ENCODE measurements at places on chromosomes 5 and 9.

DNA sequence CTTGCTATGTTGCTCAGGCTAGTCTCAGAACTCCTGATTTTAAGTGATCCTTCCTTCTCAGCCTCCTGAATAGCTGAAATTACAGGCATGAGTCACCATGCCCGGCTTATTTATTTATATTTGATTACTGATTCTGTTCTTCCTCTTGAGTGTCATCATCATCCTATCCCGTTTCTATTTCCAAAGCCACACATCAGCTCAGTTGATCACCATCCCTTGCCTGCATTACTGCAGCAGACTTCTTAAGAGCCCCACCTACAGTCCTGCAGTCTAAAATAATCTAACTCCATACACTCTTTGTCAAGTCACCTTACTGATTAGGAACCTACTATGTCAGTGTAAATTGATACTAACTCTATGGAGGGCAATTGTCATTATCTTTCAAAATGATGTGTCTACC, 138.9 kb upstream of the RAI14 start:
- no peak for DNase-seq

DNA sequence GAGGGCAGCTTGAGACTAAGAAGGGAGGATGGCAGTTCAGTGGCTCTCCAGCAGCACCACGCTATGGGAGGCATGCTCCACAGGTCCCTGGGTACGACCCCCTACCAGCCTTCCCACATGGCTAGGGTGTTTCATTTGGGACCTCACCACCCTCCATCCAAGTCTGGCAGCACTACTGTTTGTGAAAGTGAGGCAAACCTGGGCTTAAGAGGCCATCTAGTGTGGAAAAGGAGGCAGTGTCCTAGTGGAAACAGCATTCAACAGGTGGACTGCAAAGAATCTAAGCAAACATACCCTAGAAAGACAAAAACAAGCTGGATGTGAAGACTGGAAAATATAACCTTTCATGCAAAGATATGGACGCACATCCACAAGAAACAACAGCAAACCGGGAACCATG, 4.8 kb upstream of the C5orf47 start:
- no peak for DNase-seq

GRCh38 chr5:26492906-26493459, 545.4 kb downstream of the CDH9 start:
- no peak for DNase-seq

DNA sequence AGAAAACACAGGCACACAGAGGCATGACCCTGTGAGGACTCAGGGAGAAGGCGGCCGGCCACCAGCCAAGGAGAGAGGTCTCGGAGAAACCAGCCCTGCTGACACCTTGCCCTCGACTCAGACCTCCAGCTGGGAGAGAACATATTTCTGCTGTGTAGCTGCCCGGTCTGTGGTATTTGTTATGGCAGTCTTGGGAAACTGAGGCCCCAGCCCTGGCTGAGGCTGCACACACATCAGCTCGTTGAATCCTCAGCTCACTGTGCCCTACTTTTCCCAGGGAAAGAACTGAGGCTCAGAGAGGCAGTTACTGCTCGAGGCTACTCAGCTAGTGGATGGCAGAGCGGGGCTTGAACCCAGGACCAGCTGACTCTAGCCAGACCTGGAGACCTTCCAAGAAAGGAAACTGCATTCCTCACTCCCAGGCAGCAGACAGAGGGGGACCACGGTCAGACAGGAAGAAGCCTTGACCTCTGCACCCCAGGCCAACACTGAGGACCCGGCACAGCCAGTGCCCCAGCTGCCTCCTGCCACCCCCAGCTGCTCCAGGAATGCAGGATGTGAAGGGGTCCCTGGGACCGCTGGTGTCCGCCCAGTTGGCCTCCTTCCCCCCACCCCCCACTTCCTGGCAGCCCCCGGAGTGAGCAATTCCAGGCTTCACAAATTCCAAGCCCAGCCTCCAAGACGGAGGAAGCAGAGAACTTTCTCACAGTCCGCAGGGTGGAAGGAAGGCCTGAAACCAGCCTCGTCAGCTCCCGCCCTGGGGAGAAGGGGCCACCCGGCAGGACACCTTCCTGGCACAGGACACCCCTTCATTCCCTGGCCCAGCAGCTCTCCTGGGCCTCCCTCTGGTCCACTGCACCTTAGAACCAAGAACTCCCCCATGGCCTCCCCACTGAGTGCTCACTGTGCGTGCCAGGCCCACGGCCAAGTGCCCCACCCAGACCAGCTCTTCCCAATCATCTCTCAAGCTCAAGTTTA, 69.9 kb downstream of the LRSAM1 start:
- no peak for DNase-seq

DNA sequence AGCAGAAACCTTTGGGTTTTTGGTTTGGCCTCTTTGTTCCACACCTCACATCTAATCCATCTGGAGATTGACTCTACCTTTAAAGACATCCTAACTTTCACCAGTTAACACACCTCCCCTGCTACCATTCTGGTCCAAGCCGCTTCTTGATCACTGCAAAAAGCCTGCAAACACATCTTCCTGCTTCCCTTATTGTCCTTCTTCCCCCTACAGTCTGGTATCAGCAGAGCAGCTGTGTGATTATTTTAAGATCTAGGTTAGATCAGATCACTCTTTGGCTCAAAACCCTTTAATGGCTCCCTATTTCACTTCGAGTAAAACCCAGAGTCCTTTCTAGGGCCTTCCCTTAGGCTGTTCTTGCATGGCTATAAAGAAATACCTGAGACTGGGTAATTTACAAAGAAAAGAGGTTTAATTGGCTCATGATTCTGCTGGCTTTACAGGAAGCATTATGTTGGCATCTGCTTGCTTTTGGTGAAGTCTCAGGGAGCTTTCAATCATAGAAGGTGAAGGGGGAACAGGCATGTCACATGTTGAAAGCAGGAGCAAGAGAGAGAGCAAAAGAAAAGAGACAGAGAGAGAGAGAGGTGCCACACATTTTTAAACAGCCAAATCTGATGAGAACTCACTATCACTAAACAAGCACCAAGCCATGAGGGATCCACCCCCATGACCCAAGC, 1.5 kb upstream of the TEX10 start:
- no peak for DNase-seq

DNA sequence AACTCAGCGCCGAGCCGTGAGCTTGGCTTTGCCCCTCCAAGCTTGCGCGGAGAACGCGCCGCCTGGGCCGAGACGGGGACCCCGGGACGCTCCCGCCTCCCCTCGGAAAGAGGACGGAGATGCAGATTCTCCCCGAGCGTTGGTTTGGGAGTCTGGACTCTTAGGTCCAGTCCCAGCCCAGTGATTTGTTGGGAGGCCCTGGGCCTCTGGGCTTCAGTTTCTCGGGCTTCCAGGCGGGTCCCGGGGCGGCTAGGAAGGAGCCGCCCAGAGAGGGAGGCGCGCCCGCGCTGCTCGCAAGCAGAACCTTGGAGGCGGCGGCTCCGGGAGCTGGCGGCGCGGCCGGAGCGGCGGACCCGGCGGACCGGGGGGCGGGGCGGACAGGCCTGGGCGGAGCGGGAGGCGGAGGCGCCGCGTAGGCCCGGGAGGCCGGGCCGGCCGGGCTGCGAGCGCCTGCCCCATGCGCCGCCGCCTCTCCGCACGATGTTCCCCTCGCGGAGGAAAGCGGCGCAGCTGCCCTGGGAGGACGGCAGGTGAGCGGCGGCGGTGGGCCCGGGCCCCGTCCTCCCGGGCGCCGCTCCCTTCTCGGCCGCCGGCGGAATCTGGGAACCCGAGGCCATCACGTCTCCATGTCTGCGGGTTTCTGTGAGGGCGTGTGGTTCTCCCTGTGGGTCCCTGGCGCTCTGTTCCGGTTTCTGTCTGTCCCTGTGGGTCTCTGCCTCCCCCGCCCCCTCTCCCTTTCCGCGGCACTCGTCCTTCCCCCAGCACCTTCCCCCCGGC, at the start of gene B4GALT7:
B4GALT7 (plus strand) TSS at position 402 of the 777 bp plus-strand sequence; CDS start at position 481, 79 bp downstream.
- peak; percentile 87 for DNase-seq

DNA sequence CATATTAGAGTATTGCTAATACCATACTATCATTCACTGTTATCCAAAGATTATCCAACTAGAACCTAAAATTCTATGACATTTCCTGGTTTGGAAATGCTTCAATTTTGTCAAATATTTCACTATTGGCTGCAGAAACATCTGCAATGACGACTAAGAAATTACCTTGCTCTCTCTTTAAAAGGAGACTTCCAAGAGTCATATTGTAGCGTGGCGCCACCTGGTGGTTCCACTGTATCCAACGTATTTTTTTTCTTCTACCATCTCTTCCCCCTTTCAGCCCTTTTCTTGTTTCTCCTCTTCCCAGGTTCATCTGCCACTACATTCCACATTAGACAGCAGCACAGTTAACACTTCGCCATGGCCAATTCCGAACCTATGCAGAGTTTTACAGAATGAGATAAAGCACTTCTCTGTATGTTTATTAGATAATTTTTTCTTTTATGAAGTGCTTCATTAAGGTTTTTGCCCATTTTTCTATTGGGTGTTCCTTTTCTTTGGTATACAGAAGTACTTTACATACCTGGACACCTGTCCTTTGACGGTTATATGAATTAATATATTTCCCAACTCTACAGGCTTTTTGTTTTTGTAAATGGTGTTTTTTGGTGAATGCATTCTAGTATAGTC, 153.5 kb downstream of the CDC42SE2 start:
- peak; percentile 82 for DNase-seq

DNA sequence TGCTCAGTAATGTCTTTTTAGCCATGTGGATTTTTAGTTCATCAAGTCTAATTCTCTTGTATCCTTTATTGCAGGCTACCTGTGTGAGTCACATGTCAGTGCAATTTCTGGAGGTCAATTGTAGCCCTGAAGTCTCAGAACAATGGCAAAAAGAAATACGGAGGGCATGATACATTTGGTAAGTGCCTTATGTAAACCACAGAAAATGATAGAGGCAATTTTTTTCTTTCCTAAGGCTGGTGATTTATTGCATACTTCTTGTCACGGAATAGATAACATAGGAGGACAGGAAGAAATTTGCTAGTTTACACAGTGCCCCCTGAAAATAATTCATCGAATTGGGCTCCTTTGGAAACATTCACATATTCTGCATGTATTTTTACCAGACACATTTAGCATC, 235.9 kb downstream of the DMRTA1 start:
- DNase-seq, result no peak

DNA sequence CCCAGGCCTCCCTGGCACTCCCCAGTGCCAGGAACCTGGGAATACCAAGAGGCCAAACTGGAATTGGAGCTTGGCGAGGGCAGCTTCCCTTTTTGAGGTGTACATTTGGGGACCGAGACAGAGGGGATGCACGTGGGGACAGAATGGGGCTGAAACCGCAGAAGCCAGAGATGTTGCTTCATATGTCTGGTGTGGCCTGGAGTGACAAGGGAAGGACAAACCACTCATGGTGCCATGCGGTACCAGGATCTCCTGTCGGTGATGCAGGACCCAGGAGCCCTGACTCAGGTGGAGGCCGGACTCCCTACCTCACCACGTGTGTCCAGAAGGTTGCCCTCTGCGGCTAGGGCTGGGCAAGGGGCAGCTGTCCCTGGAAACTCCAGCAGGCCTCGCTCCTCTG, 4.0 kb upstream of the CSF2 start:
- no peak for DNase-seq

DNA sequence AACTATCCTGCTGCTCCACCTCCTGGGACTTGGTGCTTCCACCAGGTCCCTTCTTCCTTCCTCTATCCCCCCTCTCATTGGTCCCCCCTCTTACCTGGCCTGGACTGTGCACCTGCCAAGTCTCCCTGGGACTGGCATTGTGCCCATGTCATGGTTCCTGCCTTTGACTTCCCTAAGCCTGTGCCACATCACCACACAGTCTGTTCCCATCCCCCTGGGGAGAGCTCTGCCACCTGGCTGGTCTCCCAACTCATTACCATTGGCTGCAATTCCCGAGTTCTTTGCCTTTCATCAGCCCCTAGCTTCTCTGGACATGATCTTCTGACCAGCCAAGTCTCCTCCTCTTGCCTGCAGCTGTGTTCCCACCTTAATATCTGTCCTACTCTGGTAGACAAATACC, 180.3 kb downstream of the SREK1 start:
- DNase-seq, result no peak

GRCh38 chr9:123985869-123986268, 25.7 kb upstream of the LHX2 start:
- no peak for DNase-seq

DNA sequence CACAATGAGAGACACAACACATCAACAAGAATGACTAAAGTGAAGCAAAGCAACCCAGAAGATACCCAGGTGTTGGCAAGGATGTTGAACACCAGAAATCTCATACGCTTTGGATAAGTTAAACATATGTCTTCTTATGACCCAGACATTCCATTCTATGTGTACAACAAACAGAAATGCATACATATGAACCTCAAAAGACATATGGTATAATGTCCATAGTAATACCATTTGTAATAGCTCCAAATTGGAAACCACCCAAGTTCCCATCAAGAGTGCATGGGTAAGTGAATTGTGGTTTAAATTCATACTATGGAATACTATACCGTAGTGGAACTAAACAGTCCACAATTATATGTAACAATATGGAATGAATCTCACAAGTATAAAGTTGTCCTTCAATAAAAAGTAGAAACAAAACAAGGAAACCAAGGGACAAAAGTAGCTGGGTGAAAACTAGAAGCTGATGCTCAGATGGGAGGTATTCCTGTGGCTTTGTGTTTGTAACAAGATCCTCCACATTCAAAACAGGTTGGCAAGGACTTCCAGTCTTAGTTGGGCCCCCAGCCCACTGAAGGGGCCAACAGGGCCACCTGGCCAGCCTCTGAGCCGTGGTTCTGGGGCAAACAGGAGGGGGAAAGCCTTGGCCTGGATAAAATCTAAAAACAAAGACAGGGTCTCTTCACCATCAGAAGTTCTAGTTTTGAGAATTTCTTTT, 171.8 kb upstream of the PITX1 start:
- no peak for DNase-seq

DNA sequence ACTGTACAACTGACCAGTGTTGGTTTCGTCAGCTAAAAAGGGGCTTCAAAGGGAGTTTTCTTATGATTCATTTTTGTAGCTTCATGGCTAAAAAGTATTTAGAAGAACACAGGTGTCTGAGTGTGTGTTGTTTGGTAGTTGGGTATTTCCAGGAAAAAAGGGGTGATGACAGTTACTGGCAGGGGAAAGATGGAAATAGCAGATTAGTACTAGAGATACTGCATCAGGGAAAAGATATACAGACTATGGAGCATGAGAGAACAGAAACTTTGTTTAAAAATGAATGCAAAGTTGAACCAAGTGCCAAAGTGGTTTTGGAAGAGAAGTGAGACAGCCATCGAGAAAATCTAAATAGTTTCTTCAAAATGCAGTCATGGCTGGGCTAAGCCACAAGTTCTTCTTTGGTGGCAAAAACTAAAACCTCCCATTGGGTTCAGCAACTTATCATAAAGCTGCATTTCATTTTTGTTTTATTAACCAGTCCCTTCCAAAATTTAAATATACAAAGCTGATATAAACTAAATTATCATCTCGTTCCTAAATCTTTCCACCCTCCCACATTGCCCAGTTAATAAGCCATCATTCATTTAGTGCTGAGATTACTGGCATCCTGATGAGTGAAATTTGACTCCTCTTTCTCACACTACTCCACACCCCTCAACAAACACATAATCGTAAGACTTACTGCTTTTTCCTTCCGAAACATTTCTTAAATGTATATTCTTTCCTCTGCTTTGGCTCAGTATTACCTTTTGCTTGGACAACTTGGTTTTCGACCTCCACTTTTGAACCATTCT, 33.5 kb downstream of the ELL2 start:
- no peak for DNase-seq

GRCh38 chr9:124007565-124008302, 3.8 kb upstream of the LHX2 start:
- DNase-seq, result no peak
